WTC11 (cell line): ENCODE measurements at places on chromosomes 5 and 9.

DNA sequence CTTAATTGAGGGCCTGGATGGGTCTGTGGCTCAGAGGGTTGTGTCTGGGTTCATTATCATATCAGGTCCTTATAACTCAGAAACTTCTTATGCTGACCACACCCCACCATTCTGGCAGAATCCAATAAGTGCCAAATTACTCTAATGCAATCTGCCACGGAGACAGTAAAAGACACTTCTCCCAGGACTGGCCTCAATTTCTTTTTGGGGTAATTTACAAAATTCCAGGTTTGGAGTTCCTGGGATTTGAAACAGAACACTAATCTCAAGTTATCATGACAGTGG lies 187.8 kb downstream of the GNAQ start:
- H3K4me3 ChIP-seq: no peak overlapping the region
- H3K36me3 ChIP-seq: no peaks in the 10 kb centered on the region
- no peak for DNase-seq
- no peak overlapping the region for H3K27ac ChIP-seq
- H3K4me1 ChIP-seq: peaks cover 24% of the 10 kb centered on the region

GRCh38 chr9:3507395-3508077 lies 18.3 kb downstream of the RFX3 start:
- peaks cover 47% of the 10 kb centered on the region for H3K4me1 ChIP-seq
- no peak for DNase-seq
- no peaks in the 10 kb centered on the region for H3K36me3 ChIP-seq
- H3K4me3 ChIP-seq: no peak overlapping the region
- H3K27me3 ChIP-seq: no peaks in the 10 kb centered on the region
- no peak overlapping the region for H3K27ac ChIP-seq

- no peaks in the 10 kb centered on the region for H3K36me3 ChIP-seq
- no peak for DNase-seq
- no peaks in the 10 kb centered on the region for H3K4me1 ChIP-seq
- H3K4me3 ChIP-seq: no peak overlapping the region
These were observed 67.9 kb upstream of the CHSY3 start for GRCh38 chr5:129836321-129836720.

DNA sequence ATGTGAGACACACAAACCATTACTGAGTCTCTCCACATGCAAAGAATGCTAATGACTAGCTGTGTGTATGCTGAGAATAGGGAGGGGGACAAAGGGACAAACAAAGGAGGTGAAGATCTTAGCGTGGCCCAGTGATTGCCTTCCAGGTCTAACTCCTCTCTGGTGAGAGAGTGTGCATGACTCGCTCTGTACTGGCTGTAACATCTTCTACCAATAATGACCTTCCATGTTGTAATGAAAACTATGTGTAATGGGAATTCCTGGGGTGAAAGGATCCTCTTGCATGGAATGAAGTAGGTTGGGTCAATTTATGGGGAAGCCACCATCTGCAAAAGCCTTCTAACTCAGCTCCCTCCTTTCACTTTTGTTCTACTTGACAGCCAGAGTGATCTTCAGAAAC lies 24.4 kb upstream of the GPR151 start:
- no peaks in the 10 kb centered on the region for H3K36me3 ChIP-seq
- DNase-seq: no peak
- H3K4me1 ChIP-seq: peaks cover 8% of the 10 kb centered on the region
- H3K27me3 ChIP-seq: no peaks in the 10 kb centered on the region

DNA sequence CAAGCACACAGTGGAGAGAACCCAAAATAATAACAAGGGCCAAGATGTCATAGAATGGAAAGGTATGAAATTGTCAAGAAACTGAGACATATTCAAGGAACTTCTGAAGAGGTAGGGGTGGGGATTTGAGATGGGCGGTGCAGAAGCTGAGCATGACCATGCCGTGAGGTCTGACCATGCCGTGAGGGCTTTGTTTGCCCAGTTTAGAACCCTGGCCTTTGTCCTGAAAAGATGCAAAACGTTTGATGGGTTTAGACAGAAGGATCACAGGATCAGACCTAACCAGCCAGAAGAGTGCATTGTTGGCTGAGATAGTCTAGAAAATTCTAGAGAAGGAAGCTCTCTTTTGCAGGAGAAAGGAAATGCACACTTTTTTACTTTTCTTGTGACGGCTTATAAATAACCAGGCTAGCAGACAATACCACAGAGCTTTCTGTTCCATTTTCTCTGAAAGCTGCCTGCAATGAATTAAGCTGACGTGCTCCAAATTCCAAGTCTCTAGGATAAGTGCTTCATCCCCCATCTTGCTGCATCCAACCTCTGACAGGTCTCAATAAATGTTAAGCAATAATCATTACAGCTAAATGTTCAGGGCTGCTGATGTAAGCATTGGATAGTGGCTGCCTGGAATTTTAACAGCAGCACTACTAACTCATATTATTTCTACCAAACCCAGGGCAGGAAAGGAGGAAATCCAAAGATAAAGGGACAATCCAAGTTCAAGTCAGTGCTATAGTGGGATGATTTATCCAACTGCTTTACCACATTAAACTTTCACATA lies 110.9 kb upstream of the IL6ST start:
- H3K4me1 ChIP-seq: peaks cover 4% of the 10 kb centered on the region; the same call in 1 of the 2 replicates
- H3K27ac ChIP-seq: no peak overlapping the region
- no peaks in the 10 kb centered on the region for H3K36me3 ChIP-seq
- DNase-seq: no peak

- no peaks in the 10 kb centered on the region for H3K27me3 ChIP-seq
- no peak for DNase-seq
- no peak overlapping the region for H3K27ac ChIP-seq
- no peaks in the 10 kb centered on the region for H3K36me3 ChIP-seq
- H3K4me3 ChIP-seq: no peak overlapping the region
These were observed 47.4 kb upstream of the SUSD3 start for GRCh38 chr9:93011114-93011513.

DNA sequence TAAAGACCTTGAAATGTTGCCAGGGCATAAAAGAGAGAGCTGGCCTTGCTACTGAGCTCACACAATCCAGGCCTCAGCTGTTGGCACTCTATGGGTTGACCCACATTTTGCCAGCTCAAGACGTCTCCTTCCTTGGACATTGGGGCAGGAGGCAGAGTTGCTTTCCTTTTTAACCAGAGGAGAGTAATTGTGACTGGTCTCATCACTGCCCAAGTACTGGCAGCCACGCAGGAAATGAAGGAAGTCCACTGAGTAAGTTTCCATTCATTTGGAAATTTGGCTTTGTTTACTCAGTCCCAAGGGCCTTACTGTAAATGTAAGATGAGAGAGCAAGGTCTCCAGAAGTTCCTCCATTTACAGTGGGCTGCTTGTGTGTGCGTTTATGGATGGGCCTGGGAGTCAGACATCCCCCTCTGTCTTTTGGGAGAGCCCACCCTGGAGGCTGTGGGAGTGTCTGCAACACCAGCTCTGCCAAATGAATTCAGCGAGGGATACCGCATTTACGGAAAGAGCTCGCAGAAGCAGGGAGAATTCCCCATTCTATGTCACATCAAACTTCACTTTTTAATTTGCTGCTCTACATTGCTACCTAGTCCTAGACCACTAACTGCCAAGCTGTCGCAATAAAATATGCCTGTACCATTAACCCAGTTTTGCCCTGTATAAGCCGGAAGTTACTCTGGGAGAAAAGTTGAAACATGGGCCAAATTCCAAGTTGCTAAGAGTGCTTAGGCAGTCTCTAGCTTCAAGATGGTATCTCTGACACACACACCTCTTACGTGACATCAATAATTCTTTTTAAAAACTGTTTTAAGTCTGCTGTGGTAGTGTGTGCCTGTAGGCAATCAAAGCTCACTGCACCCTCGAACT lies 24.5 kb upstream of the PDZD2 start:
- H3K27me3 ChIP-seq: no peaks in the 10 kb centered on the region
- H3K4me1 ChIP-seq: peaks cover 31% of the 10 kb centered on the region
- H3K36me3 ChIP-seq: peaks cover 3% of the 10 kb centered on the region; the same call in 1 of the 2 replicates
- no peak for DNase-seq

DNA sequence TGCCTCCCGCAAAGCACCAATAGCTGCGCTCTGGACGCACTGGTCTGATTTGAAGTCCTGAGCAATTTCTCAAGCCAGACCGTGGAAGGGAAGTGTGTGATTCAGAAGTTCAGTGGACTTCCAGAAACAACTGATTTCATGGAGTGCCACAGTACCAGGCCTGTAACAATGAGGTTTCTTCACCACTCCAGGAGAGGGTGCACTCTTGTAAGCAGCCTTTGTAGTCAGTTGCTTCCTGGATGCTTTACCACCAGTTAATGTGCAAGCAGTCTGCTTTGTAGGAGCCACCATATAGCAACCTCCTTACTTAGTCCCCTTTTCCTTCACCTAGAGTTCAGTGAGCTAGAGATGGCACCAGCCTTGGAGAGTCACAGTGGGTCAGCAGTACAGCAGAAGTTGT lies 12.3 kb downstream of the CAAP1 start:
- no peaks in the 10 kb centered on the region for H3K27me3 ChIP-seq
- no peak overlapping the region for H3K27ac ChIP-seq
- no peak overlapping the region for H3K4me3 ChIP-seq
- no peak for DNase-seq
- peaks cover 82% of the 10 kb centered on the region for H3K36me3 ChIP-seq

- DNase-seq: no peak
- H3K27ac ChIP-seq: no peak overlapping the region
- no peaks in the 10 kb centered on the region for H3K36me3 ChIP-seq
- H3K4me3 ChIP-seq: no peak overlapping the region
These were observed 176.1 kb downstream of the TRPM3 start for GRCh38 chr9:70945301-70945700.

DNA sequence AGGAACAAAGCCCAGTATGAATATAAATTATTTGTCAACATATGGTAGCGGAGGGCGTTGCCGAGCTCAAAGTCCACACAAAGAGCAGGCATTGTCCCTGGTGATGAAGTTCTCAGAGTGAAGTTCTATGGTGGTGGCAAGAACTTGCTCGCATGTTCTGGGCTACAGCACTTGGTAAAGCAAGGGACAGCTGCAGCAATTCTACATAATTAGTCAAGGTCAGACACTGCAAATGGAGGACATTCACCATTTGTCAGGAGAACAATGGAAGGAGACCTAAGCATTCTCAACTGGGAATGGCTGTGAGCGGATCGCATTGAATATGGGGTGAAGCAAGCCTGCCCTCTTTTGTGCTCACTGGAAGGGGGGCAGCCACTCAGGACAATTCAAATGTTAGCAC lies 503.8 kb upstream of the ADAMTS16 start:
- H3K4me1 ChIP-seq: peaks cover 33% of the 10 kb centered on the region
- H3K27ac ChIP-seq: 0 out of 2 replicates have a peak overlapping the region, but pooled peaks have one; percentile 34
- DNase-seq: no peak
- H3K27me3 ChIP-seq: no peaks in the 10 kb centered on the region
- H3K4me3 ChIP-seq: no peak overlapping the region

DNA sequence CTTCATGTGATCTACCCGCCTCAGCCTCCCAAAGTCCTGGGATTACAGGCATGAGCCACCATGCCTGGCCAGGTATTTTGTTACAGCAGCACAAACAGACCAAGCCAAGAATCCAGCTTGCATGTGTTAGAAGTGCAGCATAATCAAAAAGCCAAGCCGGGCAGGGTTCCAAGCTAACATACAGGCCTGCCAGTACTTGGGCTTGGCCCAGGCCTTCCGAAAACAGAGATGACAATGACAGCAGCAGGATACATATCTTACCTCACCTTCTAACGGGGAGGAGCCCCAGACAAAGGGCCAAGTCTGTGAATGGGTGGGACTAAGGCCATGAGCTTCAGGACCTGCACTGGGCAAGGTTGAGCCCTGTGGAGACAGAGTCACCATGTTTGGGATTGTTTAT lies 91.4 kb upstream of the ZNF462 start:
- DNase-seq: no peak
- H3K27ac ChIP-seq: no peak overlapping the region
- no peaks in the 10 kb centered on the region for H3K36me3 ChIP-seq
- H3K4me1 ChIP-seq: no peaks in the 10 kb centered on the region
- H3K27me3 ChIP-seq: no peaks in the 10 kb centered on the region

DNA sequence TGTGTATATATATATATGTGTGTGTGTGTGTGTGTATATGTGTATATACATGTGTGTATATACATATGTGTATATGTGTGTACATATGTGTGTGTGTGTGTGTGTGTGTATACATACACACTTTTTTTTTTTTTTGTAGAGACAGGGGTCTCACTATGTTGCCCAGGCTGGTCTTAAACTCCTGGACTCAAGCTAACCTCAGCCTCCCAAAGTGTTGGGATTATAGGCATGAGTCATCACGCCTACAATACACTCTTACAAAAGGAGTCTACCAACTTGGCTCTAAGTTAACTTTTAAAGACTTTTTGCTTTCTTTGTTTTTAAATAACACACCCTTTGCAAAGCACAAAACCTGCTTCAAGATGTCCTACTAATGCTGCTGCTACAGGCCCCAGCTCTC lies 2.1 kb downstream of the C9orf78 start:
- no peak for DNase-seq
- H3K36me3 ChIP-seq: peaks cover 37% of the 10 kb centered on the region
- no peak overlapping the region for H3K27ac ChIP-seq
- no peaks in the 10 kb centered on the region for H3K27me3 ChIP-seq

DNA sequence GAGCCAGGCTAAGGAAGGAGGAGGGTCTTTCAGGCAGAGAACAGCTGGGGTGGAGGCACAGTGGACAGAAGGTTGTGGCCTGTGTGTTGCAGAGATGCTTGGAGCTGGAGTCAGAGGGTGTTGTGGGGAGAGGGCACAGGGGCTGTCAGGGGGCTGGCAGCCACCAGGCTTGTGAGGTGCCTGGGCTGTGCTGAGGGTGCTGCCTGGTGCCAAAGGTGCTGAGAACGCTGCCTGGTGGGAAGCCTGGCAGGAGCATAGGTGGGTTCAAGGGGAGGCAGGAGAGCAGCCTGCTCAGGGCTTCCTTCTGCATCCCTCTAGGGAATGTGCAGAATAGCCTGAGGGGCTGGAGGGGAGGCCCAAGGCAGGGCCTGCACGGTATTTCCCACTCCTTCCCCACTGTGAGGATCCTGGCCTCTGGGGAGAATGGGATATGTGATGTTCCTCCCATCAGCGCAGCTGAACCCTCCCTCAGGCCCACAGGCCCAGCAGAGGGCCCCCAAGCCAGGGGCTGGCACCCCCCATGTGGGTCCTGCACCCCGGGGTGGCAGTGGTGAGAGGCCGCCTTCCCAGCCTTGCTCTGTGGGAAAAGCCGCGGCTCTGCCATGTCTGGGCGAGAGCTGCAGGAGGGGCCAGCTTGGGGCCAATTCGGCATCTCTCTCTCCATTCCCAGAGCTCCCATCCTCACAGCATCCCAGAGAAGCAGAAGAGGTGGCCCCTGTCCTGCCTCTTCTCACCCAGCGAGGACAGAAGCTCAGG lies 76.3 kb downstream of the CACNA1B start:
- H3K36me3 ChIP-seq: peaks cover 11% of the 10 kb centered on the region; the same call in 1 of the 2 replicates
- no peak for DNase-seq
- no peak overlapping the region for H3K27ac ChIP-seq
- no peaks in the 10 kb centered on the region for H3K27me3 ChIP-seq

DNA sequence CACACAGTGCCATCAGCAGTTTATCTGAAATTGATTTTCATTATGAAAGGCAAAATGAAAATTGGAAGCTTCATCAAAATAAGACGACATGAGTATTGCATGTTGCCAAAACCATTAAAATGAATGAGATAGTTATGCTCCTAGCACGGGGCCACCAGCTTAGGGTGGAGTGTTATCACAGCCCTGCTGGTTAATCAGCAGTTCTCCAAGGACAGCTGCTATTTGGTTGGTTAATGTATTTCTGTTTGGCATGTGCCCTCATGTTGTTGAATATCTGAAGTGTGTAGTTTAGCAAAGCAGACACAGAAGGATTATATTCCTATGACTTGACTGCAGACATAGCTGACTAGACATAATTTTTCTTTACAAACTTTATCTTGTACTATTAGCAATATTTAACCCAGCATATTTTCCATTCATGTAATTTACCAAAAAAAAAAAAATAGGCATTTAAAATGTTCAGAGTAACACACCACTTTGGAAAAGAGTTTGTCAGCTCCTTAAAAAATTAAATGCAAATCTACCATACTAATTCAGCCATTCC lies 98.6 kb upstream of the PIK3R1 start:
- H3K36me3 ChIP-seq: peaks cover 4% of the 10 kb centered on the region; the same call in 1 of the 2 replicates
- H3K27me3 ChIP-seq: no peaks in the 10 kb centered on the region; the same call in 1 of the 2 replicates
- DNase-seq: no peak
- H3K4me3 ChIP-seq: no peak overlapping the region
